ENCODE measurements at places on chromosomes 1 and 21.
A peak's percentile ranks its signal among the peaks of the same experiment; 100 is the strongest.

DNA sequence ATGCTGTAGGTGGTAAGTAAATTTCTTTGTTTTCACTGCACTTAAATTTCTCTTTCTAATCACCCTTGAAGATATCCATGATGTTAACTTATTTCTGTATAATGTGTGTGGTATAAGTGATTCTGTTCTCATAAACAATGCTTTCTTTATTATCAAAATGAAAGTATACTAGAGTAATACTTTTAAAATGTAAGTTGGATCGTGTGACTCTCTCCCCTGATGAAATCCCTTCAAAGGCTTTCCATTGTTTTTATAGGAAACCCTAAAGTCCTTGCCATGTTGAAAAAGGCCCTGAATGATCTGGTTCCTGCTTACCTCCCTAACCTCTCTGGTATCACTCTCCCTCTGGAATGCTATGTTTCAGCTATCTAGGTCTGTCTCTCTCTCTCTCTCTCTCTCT, 191.1 kb upstream of the LHX8 start:
- DNase-seq: no peak

- DNase-seq: peak; percentile 50
Observed at GRCh38 chr21:36575306-36575705, 95.4 kb upstream of the CLDN14 start.

DNA sequence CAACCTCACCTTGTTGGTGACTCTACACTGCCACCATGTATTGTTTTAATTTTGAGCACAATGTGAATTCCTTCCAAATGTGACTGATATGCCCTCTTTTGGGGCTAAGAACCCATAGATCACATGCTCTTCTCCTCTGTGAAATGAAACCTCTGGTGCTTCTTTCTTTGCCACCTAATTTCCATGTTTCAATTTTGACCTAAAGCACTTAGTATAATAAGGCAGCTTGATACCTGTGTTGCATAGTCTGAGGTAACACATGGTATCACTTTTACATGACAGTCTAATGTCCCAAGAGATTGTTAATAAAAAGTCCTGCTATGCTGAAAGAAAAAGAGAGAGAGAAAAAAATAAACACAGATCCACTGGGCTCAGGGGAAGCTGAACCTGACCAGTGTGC, 24.2 kb downstream of the CLEC20A start:
- DNase-seq: no peak

DNA sequence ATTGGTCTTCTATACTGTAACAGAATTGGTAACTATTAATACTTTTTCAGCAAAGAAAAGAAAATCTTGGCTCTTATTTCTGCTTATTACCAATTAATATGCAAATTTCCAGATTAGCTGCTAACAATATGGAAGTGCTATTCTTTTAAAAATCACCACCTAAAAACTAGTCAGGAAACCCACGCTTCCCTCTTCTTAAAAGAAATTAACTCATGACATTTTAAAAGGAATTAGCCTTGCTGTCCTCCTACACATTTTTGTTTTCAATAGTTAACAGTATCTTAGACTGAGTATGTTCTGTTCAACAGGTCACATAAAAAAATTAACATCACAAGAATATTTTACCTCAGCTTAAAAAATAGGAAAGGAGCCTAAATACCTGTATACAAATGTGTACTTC, 27.3 kb downstream of the ABL2 start:
- DNase-seq: no peak
